ENCODE measurements at places on chromosomes 5 and 9.

GRCh38 chr5:37926732-37927131 is 86.9 kb upstream of the GDNF start:
- no peak for DNase-seq

- no peak for DNase-seq
These were observed 61.6 kb downstream of the ICE1 start for GRCh38 chr5:5483880-5484598.

DNA sequence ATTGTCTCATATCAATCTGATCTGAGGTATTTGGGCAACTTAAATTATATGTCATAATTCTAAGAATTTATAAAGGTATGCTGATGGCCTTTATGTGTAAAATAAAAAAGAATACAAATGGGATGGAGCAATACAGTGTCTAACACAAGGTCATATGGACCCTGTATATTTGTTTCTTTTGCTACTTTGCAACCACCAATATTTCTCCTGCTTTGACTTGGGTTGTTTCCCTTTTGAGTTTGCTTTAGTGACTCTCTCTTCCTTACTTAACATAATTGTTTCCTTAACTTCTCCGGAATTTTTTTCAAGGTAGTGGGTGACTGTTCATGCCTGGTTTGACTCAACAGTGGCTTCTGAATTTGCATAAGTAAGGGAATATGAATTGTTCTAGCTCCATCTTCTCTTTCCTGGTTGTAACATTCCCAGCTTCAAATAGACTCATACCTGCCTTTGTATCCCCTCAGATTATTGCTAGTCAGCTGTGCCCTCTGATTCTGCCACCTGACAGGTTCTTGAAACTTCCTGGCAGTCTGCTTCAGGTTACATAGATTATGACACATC is 30.2 kb upstream of the ANXA1 start:
- no peak for DNase-seq

DNA sequence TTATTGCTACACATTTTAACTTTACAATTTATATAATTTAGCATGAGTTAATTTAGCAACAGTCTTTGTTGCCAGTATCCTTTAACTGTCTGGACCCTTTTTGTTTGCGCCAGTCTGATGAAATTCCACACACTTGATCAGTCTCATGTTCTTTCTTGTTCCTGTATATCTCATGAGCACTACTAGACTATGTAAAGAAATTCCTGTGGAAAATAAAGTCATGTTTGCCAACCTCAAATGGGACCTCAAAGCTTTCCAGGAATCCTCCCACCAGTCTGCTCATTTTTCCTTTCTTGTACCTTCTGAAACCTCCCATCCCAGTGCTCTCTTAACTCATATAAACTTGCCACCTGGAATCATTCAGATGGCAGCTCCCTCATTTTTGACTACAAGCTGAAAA is 8.0 kb downstream of the DMXL1 start:
- DNase-seq, result no peak

- DNase-seq, result no peak
These were observed 18.2 kb downstream of the RIOK2 start for GRCh38 chr5:97164846-97165245.

Data from NCI-H2029 (cell line).